ENCODE measurements at places on chromosomes 5 and 9.
A peak's percentile ranks its signal among the peaks of the same experiment; 100 is the strongest.

DNA sequence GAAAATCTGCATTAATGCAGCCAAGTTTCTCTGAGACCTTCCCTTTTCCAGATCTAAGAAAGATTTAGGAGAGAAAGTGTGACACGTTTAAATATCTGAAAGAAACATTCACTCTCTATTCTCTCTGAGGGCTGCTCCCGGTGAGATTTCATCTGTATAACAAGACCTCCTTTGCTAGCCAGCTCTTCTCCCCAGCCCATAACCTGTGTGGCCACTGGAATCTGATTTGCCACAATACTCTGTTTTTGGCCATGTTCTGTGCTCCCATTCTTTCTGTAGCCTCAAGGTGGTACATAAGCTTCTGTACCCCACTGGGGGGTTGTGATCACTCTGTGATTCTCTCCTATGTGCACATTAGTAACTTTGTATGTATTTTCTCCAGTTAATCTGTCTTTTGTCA is 291.0 kb upstream of the SEMA6A start:
- no peak for DNase-seq

- no peak for DNase-seq
Observed at GRCh38 chr5:180097163-180097894, 25.8 kb upstream of the RNF130 start.

DNA sequence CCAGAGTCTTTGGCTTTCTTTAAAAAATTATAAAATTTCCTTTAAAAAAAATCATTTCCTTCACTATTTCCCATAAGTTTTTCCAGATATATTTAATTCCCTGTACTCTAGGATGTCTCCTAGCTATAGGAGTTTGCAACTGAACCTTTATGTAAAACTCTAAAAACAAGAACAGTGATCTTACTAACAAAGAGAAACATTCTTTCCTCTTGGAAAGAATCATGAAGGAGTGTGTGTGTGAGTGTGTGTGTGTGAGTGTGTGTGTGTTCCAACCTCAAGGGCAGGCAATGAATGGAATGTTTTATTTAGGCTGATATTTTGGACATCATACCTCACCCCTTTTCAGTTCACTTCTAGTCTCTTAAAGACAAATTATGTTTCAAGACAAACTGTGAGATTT is 309.2 kb downstream of the CEMIP2 start:
- DNase-seq, result no peak

DNA sequence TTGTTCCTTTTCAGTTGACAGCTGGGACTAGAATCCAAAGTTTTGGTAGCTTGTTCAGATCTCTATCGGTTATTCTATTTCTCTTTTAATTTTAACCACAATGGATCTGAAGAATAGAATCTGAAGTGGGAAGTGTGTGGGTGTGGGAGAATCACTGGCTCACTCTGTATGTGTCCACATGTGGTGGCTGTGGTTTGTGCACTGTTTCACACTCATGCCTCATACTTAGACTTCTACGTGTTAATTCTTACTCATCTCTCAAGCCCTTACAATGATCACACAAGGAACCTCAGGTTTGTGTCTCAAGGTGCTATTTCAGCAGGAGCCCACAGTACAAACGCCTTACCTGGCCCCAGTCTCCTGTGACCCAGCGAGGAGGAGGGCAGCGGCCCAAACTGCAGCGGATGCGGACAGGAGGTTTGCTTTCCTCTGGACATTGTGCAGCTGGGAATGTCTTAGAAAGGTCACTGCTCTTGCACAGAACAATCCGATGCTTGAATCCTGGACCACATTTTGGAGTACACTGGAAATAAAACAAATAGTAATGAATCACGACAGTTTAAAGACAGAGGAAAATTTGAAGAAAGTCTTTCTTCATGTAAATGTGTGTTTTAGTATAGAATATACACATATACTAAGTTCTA is 309.1 kb downstream of the ADAMTS6 start:
- peak; percentile 80 for DNase-seq

- DNase-seq, result no peak
Observed at GRCh38 chr5:128276537-128277216, 193.1 kb downstream of the SLC12A2 start.

- DNase-seq, result no peak
Observed at GRCh38 chr5:1220831-1221230, 4.3 kb upstream of the SLC6A18 start.

GRCh38 chr9:87787735-87788134 is 61.8 kb downstream of the CTSL start:
- no peak for DNase-seq

GRCh38 chr9:107480386-107480789 is 9.2 kb downstream of the KLF4 start:
- DNase-seq, result no peak

DNA sequence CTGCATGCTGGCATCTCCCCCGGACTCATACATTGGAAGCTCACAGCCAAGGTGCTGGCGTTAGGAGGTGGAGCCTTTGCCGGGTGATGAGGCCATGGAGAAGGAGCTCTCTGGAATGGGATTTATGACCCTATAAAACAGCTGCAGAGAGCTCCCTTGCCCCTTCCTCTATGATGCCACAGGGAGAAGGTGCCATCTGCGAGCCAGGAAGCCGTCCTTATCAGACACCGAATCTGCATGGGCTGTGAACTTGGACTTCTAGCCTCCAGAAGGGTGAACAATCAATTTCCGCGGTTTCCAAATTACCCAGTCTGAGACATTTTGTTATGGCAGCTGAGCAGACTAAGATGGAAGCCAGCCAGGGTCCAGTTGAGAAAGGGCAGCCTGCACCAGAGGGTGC is 381.2 kb upstream of the IRX1 start:
- DNase-seq, result no peak

- DNase-seq, result no peak
Observed at GRCh38 chr5:35483191-35483590, 134.5 kb upstream of the SPEF2 start.

DNA sequence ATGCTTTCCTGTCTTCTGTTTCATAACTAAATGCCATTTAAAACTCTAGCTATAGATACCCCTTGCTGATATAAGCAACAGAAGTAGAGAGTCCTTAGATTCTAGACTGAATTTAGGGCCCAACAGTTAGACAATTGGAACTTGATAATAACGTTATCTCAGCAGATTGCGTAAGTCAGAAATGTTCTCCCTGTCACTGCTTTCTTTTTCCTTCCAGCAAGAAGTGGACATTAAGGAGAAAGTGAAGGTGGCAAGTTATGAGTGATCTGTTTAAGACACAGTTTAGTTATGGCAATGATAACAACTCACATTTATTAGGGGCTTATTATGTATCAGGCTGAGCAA is 6.9 kb upstream of the GLIS3 start:
- no peak for DNase-seq

- DNase-seq, result no peak
Observed at GRCh38 chr5:61965069-61965468, 340.9 kb upstream of the KIF2A start.

- DNase-seq, result no peak
Observed at GRCh38 chr5:5037674-5038073, 102.5 kb upstream of the ADAMTS16 start.

GRCh38 chr9:6367128-6367890 is 39.1 kb downstream of the TPD52L3 start:
- no peak for DNase-seq

GRCh38 chr5:145680767-145681166 is 154.4 kb downstream of the PRELID2 start:
- DNase-seq, result no peak

DNA sequence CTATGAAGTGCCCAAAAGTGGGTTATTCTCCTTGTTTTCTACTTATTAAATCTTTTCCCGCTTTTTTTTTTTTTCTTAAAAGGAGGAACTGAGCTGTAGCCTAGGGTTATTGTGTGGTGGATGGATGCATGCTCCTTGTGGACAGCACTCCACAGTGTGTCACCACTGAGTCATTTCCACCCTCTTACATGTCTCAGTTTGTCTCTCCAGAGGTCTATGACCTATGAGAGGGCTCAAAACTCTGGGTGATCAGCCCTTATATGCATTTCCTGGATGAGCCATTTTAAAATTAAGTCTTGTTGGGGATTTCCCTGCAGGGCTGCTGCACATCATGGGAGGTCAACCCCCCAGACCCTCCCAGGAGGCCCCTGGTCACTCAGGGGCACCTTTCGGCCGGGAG is 102.2 kb upstream of the MOCS2 start:
- DNase-seq, result no peak

DNA sequence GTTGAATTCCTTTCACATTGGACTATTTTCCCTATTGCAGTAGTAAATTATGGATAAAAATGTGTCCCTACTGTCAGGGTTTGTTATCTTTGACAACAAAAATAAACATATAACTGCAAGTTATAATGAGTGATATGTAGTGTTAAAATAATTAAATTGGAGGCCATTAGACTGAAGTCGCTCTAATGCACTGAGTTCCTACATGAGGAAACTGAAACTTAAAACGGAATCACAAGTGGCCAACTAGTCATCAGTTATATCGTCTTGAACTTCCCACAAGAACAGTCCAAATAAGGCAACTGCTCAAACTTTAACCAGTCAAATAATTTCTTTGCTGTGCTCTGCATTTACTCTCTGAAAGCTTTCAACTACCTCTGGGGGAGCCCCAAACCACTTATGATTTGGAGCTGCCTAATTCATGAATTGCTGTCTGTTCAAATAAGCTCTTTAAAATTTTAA is 2.1 kb upstream of the IFT74 start:
- no peak for DNase-seq

GRCh38 chr5:139565411-139566305 is 4.5 kb downstream of the UBE2D2 start:
- peak; percentile 49 for DNase-seq

DNA sequence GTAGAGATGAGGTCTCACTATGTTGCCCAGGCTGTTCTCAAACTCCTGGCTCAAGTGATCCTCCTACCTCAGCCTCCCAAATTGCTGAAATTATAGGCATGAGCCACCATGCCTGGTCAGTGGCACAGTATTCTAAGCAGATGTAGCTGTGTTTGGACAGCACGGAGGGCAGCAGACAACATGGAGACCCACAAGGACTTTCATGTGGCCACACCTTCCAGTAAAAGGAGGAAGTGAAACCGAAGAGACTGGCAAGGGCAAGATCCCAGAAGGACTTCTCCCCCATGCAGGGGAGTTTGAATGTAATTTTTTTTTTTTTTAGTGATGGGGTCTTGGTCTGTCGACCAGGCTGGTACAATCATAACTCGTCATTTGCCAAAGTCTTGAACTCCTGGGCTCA is 172.2 kb downstream of the TRPM3 start:
- no peak for DNase-seq

DNA sequence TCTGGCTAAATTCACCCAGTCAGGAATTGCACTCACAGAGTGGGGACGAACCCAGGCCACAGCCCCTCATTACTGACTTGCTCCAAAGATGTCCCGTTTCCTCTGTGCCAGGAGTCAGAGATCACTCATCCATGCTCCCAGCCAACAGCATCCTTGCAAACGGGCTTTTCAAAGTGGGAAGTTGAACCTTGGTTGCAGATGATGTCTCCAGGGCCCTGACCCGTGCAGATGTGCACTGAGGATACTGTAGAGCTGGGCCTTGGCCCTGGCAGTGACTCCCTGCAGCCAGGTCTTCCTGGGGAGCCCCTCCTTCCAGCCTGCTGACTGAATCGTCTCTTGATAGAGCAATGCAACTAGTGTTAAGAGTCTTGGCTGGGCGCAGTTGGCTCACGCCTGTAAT is 22.3 kb downstream of the TCF7 start:
- DNase-seq, result peak; percentile 22

GRCh38 chr5:43036856-43037635 is 3.1 kb downstream of the ANXA2R start:
- DNase-seq, result no peak

DNA sequence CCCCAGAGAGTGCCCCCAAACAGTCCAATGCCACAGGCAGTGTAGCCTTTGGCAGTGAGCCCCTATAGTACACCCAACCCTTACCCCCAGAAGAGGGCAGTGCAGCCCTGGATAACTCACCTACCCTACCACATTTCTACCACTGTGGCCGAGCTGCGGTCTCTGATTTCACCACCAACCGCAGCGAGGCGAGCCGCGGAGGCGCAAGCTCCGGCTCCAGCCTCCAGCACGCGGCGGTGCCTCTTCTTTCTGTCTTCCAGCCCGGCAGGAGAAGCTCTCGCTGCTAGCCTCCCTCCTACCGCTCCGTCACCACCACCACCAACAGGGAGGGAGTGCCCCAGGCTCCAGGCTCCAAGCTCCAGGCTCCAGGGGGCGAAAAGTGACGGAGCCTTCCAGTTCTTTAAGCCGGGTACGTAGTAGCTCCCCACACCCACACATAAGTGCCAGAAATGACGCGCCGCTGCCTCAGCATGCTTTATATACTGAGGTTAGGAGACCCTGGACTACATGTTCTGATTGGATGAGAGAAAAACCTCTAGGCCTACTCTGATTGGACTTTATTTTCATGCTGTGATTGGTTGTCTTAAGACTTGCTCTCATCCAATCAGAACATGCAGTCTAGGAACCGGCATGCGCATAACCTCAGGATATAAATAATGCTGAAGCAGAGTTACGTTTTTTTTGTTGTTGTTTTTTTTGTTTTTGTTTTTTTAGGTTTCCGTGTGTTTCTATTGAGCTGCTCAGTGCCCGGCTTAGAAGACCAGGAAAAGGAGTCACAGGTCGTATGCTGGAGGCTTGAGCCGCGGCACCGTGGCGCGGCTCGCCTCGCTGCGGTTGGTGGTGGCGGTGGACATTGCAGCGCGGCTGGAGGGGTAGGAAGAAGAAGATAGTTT is at the start of gene PCAT7:
TSS of gene PCAT7 (plus strand) at position 645 of the 893 bp plus-strand sequence.
- DNase-seq, result peak; percentile 61

- no peak for DNase-seq
Observed at GRCh38 chr5:35876454-35876853, 19.8 kb downstream of the IL7R start.

- peak; percentile 44 for DNase-seq
Observed at GRCh38 chr9:126615245-126615790, 1.6 kb downstream of the LMX1B start.

DNA sequence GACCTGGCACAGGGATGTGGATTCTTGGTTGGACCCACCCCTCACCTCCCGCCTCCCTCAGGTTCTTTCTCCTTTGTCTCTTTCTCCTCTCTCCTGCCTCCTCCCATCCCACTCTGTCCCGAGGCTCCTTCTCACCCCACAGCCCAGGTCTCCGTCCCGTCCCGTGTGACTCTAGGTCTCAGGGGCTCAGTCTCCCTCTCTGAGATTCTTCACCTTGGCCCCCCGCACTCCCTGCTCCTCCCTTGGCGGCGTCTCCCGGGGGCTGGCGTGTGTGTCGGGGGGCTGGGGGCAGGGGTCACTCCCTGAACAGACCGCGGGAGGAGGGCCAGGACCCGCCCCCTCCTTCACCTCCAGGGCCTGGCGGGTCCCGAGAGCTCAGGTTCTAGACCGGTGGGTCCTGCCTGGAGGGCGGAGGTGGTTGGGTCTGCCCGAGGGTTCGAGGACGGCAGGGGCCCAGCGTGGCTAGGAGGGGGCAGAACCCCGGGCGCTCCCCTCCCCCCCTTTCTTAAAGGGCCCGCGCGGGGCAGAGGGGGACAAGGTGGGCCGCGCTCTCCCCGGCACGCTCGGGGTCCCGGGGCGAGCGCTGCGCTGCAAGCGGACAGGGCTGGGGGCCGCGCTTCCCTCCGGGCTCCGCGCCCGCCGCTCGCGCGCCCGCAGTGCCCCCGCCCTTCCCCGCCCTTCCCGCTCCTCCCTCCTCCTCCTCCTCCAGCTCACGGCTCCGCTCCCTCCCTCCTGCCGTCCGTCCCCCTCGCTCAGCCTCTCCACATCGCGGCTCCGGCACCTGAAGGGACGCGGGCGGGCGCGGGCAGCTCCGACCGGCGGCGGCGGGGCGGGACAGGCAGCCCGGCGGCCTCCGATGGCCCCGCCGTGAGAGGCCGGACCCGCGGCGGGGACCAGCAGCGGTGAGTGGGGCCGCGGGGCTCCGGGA is at the start of gene PSD2:
TSS of gene PSD2 (plus strand) at position 735 of the 928 bp plus-strand sequence. CDS start 13,633 bp downstream, outside the sequence.
- DNase-seq, result peak; percentile 36
